Esophagus squamous epithelium (tissue), 5 donors: ENCODE measurements at places on chromosomes 3 and 15.

DNA sequence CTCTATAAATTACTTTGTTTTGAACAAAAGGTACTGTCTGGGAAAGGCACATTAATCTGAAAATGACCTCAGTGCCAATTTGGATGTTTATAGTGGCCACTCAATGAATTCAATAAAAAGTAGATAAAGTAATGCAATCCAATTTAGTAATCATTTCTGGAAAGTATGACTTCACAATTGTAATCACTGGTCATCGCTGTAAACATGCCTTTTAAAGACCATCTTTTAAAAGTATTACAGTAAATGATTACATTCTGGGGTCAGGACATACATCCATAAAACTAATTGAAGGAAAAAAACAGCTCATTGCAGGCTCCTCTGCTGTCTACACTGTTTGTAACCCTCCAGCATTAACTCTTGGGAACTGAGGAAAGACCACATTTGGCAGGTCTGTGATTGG, 43.2 kb downstream of the HRH1 start:
- H3K27me3 ChIP-seq, result no peaks in the 10 kb centered on the region
- no peak for DNase-seq
- H3K4me1 ChIP-seq, result peaks cover 55% of the 10 kb centered on the region
- H3K36me3 ChIP-seq, result no peaks in the 10 kb centered on the region
- no peak overlapping the region for H3K4me3 ChIP-seq

- no peak overlapping the region for H3K4me3 ChIP-seq
- no peak for DNase-seq
- H3K4me1 ChIP-seq, result no peaks in the 10 kb centered on the region
- no peak overlapping the region for H3K27ac ChIP-seq
- H3K36me3 ChIP-seq, result no peaks in the 10 kb centered on the region
- H3K27me3 ChIP-seq, result no peaks in the 10 kb centered on the region
These were observed 31.0 kb upstream of the TM4SF4 start for GRCh38 chr3:149443545-149443912.

DNA sequence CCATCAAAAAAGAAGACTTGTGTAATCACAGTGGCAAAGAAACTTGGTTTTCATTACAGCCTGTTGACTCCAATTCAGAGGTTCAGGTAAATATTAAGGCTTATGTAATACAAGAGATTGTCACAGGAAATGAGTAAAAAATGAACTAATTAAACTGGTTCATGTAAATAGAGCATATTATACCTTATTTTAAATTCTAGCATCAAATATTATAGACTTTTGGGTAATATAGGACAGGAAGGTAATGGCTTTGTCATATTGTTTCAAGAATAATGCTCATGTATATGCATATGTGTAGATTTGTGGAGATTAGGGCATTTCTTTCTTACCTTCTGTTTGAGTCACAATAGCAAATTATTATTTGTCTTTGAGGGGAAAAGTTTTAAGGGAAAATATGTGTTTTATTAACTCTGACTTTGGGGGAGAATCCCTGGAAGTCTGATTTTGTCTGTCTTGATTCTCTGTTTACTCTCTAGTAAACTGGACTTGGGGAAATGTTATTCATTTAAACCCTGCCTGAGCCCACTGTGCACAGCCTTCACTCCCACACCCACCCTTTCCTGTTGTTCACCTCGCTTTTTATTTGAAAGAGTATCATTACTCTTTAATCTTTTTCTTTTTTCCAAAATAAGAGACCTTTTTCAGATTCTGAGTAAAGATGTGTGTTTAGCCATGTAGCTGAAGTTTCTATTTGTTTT, 43.0 kb downstream of the RASA2 start:
- H3K36me3 ChIP-seq, result no peaks in the 10 kb centered on the region
- no peak overlapping the region for H3K4me3 ChIP-seq
- peaks cover 12% of the 10 kb centered on the region for H3K4me1 ChIP-seq
- no peaks in the 10 kb centered on the region for H3K27me3 ChIP-seq
- peak overlapping the region; percentile 53 for H3K27ac ChIP-seq
- no peak for DNase-seq

GRCh38 chr3:13822871-13823585, 56.8 kb downstream of the WNT7A start:
- peaks cover 28% of the 10 kb centered on the region for H3K4me1 ChIP-seq
- no peak overlapping the region for H3K4me3 ChIP-seq
- H3K36me3 ChIP-seq, result no peaks in the 10 kb centered on the region
- H3K27me3 ChIP-seq, result no peaks in the 10 kb centered on the region

GRCh38 chr3:134601539-134602439, 49.0 kb downstream of the KY start:
- DNase-seq, result no peak
- peaks cover 34% of the 10 kb centered on the region for H3K4me1 ChIP-seq
- no peak overlapping the region for H3K27ac ChIP-seq
- no peaks in the 10 kb centered on the region for H3K36me3 ChIP-seq
- H3K4me3 ChIP-seq, result no peak overlapping the region
- H3K27me3 ChIP-seq, result peaks cover 32% of the 10 kb centered on the region

DNA sequence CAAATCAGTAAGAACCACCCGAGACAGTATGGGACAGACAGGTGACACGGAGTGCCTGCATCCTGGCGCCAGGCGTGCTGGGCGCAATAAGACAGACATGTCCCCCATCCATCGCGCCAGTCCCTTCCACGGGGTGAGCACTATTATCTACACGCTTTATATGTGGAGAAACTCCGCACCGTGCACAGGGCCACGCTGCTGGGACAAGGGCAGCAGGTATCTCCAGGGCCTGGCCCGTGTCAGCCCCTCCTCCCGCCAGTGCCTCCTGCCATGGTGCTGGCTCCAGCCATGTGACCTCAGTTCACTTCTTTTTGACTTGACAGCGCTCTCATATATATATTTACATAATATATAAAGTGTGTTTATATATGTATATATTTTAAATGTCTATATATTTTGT, 42.6 kb downstream of the TNK2 start:
- DNase-seq, result no peak
- peaks cover 13% of the 10 kb centered on the region for H3K4me1 ChIP-seq
- no peaks in the 10 kb centered on the region for H3K27me3 ChIP-seq

DNA sequence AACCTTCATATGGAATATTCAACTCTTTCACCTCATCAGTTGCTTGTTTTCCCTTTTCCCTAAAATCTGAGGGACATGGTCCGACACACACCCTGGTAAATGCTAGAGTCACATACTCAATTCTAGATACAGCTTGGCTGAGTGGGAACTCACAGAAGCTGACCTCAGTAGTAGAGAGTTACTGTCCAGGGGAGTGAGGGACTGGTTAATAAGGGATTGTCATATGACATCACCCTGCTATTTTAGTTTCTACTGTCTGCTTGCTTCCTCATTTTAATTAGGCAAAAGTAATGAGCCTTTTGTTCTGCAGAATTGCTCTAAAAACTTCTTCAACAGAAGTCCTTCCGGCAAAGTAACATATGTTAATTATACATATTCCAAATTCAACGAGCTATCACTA, 244.5 kb downstream of the ZIC4 start:
- H3K4me1 ChIP-seq, result no peaks in the 10 kb centered on the region
- no peaks in the 10 kb centered on the region for H3K27me3 ChIP-seq
- no peak overlapping the region for H3K27ac ChIP-seq
- DNase-seq, result no peak
- H3K36me3 ChIP-seq, result no peaks in the 10 kb centered on the region

DNA sequence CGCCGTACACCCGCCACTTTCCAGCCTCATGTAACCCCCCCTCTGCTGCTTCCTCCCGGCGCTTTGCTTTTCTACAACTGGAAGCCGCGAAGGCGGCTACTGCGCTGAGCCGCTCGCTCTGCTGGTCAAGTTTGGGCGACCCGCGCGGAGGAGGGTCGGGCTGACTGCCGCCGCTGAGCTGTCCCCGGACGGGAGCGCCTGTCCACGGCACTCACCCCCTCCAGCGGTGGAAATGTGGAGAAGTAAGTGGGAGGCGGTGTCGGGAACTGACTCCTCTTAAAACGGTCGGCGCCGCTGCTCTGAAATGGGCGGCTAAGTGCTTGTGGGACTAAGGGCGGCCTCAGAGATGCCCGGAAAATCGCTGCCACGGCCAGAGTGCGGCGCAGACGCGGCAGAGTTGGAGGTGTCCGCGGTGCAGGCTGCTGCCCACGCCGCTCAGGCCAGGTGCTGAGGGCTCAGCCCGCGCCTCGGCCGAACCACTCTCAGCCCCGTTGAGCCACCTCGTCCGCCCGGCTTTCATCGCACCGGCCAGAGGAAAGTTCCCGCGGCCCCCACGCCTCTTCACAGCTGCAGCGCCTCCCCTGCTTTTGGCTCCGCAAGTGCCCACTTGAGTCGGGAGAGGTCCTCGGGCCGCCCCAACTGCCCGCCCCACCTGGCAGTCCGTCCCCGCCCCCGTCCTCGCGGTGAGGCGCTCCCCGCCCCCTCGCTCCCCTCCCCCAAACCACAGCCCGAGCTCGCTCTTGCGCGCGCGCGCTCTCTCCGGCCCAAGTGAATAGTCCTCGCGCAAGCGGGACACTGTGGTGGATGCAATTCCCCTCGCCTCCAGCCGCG, at the start of gene EPHA6:
EPHA6 (plus strand) TSS at position 775 of the 831 bp plus-strand sequence.
- H3K27ac ChIP-seq, result no peak within 1 kb of the TSS
- peaks cover 17% of the 10 kb centered on the region for H3K4me1 ChIP-seq
- H3K36me3 ChIP-seq, result no peaks in the 10 kb centered on the region

DNA sequence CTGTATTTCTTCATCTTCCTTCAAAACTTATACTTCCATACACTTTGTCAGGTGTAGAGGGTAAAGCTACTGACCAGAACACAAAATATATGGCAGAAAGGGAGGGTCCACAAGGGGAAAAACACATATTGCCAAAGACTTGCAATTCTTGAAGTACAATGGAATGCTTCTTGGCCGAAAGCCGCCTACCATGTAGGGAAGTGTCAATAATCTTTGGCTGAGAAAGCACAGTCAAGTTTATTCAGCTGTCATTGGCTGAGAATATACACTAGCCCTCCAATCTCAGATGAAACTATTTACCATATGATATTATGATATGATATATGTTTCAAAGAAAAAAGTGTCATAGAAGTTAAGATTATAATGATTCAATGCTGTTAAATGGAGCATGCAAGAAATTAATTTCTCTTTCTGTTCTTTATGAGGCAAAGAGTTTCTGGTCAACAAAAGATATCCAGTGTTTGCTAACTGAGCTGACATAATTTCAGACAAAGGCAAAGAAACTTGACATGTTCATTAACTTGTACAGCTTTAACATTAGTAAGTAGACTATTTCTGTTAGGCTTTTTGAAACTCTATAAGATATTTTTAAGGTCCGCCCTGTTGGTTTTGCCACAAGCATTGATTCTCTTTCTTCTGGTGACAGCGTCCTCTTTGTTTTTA, 89.0 kb upstream of the LPP start:
- no peaks in the 10 kb centered on the region for H3K4me1 ChIP-seq
- no peak overlapping the region for H3K4me3 ChIP-seq
- no peaks in the 10 kb centered on the region for H3K27me3 ChIP-seq
- no peaks in the 10 kb centered on the region for H3K36me3 ChIP-seq
- no peak for DNase-seq

DNA sequence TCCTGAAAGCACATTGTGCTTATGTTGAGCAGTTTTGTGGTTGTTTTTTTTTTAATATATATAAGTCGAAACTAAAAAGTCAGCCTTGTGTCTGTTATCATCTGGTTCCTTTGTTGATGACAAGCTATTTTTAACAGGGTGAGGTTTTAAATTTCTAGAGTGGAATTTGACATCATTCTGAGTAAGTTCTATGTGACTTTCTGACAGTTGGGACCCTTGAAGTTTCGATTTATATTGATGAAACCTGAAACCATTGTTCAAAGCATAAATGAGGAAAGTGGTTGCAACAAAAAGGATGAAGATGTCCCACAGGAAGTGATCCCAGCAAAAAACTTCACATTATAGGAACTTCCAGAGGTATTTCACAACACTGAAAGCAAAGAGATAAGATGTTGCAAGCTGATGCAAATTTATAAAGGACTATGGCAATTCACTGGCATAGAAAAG, 94.0 kb downstream of the CYP19A1 start:
- no peak overlapping the region for H3K27ac ChIP-seq
- H3K27me3 ChIP-seq, result peaks cover 41% of the 10 kb centered on the region
- H3K4me1 ChIP-seq, result no peaks in the 10 kb centered on the region
- no peak for DNase-seq
- no peaks in the 10 kb centered on the region for H3K36me3 ChIP-seq

DNA sequence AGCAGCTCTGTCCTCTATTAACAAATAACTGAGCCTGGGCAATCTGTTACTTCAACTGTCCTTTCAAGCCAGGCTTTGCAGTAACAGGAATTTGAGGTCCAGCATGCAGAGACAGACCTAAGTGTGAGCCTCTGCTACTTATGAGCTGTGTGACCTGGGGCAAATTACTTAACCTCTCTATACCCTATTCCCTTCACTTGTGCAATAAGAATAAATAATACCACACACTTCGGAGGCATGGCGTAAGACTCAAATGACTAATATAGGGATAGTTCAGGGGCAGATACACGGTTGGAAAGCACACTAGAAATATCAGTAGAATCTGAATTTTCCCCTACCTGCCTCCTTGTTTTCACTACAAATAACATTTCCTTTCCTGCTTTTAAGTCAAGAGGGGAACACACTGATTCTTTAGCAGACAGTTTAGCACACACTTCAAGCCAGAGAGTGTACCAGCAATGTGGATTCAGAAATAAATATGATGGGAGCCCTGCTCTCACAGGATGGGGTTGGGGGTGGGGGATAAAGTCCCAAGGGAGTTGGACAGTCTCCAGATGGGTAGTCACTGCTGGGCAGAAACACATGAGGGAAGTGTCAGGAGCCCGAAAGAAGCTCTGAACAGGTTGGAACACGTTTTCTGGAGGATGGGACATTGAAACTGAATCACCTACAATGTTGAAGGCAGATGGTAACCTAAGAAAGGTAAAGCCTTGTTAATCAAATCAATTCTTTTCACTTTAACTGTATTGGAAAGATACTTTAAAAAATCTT, 61.8 kb upstream of the RBP1 start:
- peaks cover 4% of the 10 kb centered on the region for H3K4me1 ChIP-seq
- H3K4me3 ChIP-seq, result no peak overlapping the region
- no peaks in the 10 kb centered on the region for H3K36me3 ChIP-seq
- DNase-seq, result no peak
- H3K27me3 ChIP-seq, result no peaks in the 10 kb centered on the region
- H3K27ac ChIP-seq, result peak overlapping the region; percentile 43
